A549 (cell line): ENCODE measurements at places on chromosomes 3 and 15. TPM values are rescaled to one million over a fixed set of nuclear protein-coding genes. Genes with fewer than 3 reads are reported as not detected.

ITIH3 gene
- 0.04 TPM in 1 of 3 replicates, not detected in the others for polyA plus RNA-seq

DNA sequence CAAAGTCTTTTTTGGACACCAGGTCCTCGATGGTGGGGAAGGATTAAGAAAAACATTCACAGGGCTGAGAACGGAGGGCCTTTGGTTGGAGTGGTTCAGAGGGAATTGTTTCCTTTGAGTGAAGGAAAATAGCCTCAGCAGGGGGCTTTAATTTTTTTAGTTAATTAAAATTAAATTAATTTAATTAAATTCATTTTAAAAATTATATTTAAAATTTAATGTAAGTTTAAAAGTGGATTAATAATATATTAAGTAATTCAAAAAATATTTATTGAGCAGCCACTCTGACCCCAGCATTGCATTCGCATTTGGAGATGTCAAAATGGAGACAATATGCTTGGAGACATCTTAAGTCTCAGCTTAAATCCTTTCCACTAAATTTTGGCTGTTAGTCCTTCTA, 136.7 kb downstream of the KCNH8 start:
- DNase-seq = no peak

GRCh38 chr3:125916376-125916978, 52.5 kb upstream of the ROPN1B start:
- DNase-seq = peak; percentile 36

SLC15A2 gene
- 0.09 to 0.42 TPM (median 0.18 TPM) in 3 replicates for polyA plus RNA-seq

DNA sequence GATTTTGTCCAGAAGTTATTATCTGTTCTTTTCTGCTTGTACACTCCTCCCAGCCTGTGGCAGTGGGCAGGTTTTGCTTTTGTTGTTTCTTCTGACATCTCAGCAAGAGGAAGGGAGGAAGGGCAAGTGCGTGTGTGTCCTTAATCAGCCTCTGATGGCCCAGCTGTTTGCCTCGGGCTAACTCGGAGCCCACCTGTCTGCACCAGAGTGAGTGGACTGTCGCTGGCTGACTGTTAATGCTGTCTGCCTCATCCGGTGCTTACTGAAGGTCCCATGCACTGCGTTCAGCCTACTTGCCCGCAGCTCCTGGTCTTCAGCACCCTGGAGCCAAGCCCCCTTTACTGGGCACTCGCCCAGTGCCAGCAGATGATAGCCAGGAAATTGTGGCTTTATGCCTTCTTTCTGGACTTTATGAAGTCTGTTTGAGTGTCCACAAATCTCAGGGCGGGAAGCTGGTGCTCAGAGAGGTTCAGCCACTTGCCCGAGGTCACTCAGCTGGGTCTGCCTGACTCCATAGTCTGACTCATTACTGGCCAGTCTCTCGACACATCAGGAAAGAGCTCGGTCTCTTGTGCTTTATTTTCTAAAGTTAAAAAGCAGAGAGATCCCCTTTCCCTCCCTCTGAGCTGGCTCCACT, 89.5 kb downstream of the CHRNA7 start:
- DNase-seq = no peak

DNA sequence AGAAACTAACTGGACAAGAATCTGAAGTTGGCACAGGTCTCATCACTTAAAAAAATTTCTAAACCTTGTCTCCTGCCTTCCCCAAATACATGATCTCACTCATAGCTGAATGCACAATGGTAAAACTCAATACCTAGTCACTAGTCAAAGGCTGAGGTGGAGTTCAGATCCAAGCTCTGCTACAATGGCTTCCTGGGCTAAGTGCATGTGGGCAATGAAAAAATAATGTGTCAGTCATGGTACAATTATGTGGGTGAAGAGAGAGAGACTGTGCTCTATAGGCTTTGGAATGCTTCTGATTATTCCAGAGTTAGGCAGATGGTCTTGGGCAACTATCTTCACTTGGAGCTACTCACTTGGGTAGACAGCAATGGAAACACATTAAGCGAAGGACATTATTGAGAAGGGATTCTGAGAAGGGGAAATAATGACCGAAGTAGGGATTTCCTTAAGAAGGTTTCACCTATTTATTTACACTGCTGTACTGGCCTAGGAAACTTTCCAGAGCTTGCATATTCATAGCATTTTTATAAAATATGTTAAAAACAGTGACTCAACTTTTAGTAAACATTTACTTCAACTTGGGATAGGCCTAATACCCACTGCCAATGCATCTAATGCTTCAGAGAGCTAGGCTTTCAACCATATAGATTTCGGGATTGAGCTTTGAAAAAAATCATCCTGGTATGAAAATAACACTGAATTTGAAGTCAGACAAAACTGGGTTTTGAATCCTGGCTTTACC, 58.7 kb upstream of the PLXND1 start:
- no peak for DNase-seq

- DNase-seq = peak; percentile 23
These were observed 32.0 kb downstream of the FOXL2 start for GRCh38 chr3:138914870-138915502.

DNA sequence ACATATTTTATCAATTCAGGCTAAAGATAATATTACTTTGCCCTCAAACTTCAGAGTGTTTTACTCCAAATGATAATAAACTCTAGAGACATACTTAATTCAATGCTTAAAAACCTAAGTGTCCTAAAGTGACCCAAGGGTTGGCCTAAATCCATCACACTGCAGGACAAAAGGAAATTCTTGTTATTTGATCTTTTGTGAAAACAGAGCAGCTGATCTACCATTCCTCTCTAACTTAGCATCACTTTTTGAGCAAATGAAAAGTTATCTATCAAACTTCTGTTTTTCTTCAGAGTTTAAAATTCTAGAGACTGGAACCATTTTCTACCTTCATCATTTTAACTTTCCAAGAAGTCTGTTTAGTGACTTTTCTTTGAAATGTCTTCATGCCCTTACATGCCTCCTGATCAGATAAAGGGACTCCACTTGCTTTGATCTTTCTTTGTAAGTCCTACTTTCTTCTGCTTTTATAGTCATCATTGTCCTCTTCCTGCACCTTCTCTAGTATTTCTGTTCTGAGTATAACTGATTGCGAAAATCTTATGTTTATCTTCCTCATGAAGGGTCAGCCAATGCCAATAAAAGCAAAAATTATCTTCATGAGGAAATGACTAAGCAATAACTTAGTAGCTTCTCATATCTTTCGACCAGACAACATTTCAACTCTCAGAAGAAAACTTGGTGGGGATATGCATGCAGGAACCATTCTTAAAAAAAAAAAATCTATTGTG, 378.7 kb upstream of the TGFBR2 start:
- peak; percentile 93 for DNase-seq

DNA sequence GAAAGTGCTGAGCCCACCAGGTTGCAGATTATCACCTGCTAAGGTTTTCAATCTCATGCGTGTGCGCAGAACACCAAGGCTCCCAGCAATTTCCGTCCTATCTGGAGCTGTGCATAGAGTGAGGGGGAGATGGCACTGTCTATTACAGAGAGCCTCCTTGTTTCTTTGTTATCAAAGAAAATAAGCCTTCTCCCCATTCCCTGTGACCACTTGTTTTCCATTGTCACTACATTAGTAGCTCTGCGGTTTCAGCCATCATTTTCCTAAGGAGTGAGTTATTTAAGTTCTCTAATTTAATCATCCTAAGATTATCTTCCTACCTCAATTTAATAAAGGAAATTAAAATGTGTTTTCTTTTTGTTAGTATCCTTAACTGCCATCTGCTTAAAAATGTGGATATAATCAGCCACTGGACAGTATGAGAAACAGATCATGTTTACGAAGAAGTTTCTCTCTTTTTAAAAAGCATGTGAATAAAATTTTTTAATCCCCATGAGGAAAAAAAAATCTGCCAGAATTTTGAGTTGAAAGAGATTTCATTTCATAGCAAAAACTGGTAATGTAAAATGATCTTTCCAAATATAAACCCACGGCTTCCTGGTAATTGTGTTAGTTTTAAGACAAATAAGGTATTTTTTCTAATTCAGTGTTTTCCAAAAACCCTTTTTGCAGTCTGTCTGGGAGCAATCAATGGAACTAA, 172.3 kb upstream of the UBE2E1 start:
- DNase-seq = no peak

GRCh38 chr3:171257251-171258203, 202.7 kb downstream of the TNIK start:
- no peak for DNase-seq

HTD2 gene
- polyA plus RNA-seq = 3.9 to 4.9 TPM (median 4.6 TPM) in 3 replicates

IL17RD gene
- 0.89 to 0.99 TPM (median 0.98 TPM) in 3 replicates for polyA plus RNA-seq

- no peak for DNase-seq
These were observed 16.3 kb downstream of the SV2B start for GRCh38 chr15:91116113-91117067.

DNA sequence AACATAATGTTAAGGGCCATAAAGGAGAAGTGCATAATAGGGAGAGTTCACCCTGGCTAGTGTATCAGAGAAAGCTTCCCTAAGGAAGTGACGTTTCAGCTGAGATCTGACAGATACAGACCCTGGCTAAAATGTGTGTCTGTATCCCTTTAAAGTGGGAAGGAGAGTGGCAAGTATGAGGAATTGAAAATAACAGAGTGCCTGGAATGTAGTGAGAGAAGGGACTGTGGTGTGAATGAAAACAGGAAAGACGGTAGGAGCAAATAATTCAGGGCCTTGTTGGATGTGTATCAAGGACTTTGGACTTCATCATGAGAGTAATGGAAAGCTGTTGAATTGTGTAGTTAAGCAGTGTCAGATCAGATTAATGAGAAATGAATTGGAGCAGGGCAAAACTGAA, 30.5 kb downstream of the NEO1 start:
- no peak for DNase-seq

DNA sequence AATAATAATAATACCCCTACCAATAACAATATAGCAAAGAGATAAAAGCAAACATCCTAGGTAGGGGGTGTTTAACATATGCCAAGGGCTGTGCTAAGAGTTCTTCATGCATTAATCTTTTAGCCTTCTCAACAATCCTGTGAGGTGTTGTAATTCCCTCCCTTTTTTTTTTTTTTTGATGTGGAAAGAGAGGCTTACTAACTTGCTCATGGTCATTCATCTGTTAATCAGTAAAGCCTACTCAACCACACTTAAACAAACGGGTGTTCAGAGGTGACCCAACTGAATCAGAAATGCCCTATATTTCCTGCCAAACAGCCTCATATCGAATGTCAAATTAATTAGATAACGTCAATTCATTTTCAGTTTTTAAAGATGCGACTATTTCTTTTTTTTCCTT, 232.1 kb downstream of the CTNNB1 start:
- DNase-seq = no peak

DNA sequence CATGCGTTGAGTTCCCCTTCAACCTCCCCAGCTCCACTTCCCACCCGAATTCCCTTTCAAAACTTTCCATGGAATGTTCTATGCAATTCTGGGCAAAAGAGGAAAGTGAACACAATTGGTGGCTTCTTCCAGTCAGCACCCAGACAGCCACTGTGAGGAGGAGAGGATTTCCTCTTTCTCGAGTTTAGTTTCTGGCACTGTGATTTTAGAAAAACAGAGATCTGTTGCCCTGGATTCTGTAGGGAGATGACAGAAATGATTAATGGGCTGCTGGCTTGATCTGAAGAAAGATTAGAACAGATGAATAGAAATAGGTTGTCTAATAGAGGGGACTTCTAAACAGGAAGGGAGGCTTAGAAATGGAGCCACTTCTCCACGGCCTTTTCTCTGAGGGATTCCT, 172.0 kb downstream of the MCTP2 start:
- DNase-seq = no peak

- DNase-seq = peak; percentile 82
These were observed 16.8 kb downstream of the NOX5 start for GRCh38 chr15:69031013-69032001.

DNA sequence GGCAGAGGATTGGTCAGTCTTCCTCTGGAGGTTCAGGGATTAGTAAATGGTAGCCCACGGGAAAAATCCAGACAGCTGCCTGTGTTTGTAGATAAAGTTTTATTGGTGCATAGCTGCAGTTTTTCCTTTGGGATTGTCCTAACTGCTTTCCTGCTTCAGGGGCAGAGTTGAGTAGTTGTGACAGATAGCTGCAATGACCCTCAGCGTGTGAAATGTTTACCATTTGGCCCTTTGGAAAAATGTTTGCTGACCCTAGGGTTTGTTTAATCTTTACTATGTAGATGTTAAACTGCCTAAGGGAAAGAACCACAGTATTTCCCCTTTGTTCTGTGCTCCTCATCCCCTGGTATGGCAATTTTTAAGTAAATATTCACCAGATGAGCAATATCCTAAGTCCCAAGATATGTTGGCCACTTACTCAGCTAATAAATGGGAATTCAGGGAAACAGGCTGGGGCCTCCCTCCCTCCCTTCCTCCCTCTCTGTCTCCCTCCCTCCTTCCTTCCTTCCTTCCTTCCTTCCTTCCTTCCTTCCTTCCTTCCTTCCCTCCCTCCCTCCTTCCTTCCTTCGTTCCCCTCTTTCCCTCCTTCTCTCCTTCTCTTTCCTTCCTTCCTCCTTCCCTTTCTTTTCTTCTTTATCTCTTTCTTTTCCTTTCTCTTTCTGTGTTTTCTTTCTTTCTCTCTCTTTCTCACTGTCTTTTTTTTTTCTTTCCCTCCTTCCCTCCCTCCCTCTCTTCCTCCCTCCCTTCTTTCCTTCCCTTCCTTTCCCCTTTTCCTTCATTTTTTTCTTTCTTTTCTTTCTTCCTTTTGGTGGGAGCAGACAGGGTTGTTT, 234.6 kb upstream of the BHLHE40 start:
- DNase-seq = peak; percentile 97

DNA sequence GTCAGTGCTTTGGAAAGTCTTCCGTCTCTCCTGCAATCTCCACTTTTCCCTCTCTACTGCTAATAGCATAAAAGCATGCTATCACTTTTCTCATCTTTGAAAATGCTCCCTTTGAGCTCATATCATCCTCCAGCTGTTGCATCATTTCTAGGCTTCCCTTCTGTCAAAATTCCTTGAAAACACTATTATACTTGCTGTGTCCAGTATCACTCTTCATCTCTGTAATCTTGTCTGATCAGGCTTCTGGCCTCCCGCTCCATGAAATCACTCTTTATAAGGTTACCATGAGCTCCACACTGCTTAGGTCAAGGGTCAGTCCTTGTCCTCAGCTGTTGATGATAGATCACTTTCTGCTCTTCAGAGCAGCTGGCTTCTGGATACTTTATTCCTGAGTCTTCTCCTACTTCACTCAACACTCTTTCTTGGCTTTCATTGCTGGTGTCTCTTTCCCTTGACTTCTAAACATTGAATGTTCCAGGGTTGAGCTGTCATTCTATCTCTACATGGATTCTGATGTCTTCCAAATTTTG, 50.9 kb upstream of the SPTSSB start:
- DNase-seq = no peak

- no peak for DNase-seq
These were observed 38.2 kb upstream of the MAGI1 start for GRCh38 chr3:66076861-66077470.

GOLGA6L7 gene
- polyA plus RNA-seq = not detected in 3 replicates
